ENCODE measurements at places on chromosomes 7 and 10.

DNA sequence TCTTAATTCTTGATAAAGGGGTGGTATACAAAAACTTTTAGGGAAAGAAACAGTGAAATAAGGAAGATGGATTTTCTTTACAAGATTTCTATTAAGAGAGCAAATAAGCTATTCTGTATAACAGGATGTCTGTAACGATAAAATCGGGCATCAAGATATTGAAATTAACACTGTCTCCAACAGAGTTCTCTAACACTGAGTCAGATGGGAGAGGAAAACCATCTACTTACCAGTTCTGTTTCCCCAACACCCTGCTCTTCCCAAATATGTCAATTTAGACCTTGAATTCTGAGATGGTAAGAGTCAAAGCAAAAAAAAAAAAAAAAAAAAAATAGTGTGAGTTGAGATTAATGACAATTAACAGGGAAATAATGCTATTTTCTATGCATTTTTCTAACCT, 23.0 kb downstream of the SMURF1 start:
- no peak for DNase-seq

DNA sequence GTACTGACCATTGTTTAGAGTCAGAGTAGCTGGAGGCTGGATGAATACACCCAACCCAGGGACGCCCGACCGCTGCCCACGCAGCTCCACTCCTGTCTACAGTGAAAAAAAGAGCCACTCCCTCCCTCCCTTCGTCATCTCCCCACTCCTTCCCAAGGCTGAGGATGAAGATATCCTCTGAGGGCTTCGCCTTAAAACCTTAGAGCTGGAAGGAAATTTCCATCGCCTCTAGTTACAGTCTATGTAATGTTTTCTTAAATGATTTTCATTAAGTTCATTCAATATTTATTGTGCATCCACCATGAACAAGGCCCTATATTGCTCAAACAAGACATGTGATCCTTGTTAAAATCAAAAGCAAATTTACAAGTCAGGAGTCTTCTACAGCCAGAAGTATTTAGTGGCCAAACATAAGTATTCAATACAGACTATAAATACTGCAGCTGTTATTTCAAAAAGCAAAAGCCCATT, 11.3 kb upstream of the SLIT1 start:
- DNase-seq = no peak

DNA sequence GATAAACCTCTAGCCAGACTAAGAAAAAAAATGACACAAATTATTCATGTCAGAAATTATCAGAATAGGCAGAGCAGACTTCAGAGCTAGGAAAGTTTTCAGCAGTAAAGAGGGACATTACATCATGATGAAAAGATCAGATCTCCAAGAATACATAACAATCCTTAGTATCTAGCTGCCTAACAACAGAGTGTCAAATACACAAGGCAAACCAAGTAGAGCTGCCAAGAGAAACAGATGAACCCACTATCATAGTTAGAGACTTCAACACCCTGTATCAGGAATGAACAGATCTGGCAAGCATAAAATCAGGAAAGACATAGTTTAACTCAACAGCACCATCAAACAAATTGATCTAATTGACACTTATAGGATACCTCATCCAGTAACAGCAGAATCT, 92.3 kb downstream of the NKX6-2 start:
- no peak for DNase-seq

- no peak for DNase-seq
Measured at GRCh38 chr10:71409516-71410104, 12.9 kb downstream of the CDH23 start.

- DNase-seq = no peak
Measured at GRCh38 chr10:113267619-113268562, 285.0 kb upstream of the HABP2 start.

GRCh38 chr7:45229156-45229920, 71.7 kb downstream of the RAMP3 start:
- DNase-seq = no peak

DNA sequence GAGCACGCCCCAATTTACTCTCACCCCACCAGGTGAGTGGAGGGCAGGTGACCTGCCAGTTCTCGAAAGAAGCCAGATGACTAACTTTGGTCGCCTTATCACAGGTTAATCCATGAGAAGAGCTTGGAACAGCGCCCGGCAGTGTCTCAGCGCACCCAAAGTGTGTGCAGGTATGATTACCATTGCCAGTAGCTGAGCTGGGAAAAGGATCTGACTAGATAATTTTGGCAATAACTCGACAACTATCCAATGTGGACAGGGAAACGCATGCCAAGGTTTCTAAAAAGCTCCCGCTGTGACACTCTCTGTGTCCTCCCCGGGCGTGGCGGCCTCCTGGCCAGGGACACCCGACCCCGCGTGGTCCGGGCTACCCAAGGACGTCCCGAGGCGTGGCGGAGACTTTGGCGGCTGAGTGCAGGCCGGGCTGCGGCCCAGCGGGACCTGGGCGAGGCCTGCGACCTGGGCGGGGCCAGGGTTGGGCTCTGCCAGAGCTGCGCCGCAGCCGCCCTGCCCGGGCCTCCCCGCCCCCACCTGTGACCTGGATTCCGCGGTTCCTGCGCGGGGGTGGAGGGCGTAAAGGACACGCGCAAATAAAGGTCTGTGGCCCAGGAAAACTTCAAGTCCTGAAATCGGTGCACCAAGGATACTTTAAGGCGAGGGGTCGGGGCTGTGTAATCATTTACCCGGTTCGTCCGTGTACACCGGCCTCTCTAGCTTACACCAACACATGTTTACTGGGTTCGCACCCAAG, 13.7 kb upstream of the WAPL start:
- DNase-seq = peak; percentile 7

DNA sequence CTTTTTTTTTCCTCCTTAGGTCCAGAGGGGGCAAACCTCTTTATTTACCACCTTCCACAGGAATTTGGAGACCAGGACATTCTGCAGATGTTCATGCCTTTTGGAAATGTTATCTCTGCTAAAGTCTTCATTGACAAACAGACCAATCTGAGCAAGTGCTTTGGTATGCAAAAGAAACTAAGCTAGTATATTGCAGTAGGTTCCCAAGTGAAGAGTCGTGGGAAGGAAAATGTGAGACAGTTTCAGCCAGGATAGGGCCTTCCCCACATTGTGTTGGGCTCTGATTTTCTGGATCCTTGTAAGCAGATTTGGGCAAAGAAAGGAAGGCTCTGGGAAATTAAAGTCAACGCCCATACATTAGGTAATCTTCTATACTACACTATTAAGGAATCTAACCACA, 285.6 kb downstream of the USP6NL start:
- DNase-seq = no peak

Data from amygdala (tissue), 56 donors.